ENCODE measurements at places on chromosomes 2 and 18.

DNA sequence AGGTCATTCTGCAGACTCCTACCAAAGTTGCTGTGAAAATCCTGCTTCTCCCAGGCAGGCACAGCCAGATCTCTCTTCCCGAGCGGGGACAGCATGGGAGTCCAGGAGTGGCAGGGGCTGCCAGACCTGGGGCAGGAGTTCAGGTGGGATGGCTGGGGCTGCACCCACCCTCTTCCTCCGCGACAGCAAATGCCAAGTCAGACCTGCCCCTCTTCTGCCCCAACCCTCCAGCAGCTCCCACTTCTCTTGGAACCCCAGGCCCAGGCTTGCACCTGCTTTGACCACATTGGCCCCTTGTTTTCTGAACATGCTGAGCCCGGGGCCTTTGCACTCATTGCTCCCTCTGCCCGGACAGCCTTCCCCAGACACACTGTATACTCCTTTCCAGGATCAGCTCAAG is 288.2 kb upstream of the HS6ST1 start:
- no peak for DNase-seq

DNA sequence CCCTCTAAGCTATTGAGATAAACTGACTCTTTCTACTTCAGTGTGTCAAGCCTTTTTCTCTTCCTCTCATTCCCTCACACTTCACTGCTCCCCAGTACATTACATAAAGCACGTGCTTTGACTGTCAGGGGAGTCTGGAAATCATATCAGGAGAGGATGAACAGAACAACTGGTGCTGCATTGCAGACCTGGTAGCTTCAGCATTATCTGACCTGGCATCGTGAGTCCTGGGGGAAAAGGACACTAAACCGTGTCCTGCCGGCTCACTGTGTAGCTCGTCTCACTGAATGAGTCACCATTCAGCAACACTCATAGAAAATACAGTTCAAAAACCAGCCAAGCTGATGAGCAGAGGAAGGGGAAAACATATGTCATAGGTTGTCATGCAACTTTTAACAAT is 108.5 kb upstream of the UNC80 start:
- peak; percentile 33 for DNase-seq

DNA sequence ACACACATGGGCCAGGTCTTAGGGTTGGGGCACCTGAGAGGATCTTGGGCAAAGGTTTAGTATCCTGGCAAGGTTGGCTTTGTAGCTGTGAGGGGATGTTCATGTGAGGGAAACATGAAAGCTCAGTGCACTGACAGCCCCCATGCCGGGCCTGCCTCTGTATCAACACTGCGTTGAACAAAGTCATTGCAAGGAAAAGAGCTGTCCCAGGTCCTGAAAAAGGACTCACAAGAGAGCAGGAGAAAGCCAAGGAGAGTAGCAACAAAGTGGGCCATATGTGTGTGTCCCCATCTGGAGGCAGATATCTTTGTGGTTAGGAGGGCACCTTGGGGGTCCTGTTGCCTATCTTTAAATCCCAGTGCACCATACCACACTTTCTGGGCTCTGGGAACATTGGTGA is 237.8 kb upstream of the THSD7B start:
- no peak for DNase-seq

DNA sequence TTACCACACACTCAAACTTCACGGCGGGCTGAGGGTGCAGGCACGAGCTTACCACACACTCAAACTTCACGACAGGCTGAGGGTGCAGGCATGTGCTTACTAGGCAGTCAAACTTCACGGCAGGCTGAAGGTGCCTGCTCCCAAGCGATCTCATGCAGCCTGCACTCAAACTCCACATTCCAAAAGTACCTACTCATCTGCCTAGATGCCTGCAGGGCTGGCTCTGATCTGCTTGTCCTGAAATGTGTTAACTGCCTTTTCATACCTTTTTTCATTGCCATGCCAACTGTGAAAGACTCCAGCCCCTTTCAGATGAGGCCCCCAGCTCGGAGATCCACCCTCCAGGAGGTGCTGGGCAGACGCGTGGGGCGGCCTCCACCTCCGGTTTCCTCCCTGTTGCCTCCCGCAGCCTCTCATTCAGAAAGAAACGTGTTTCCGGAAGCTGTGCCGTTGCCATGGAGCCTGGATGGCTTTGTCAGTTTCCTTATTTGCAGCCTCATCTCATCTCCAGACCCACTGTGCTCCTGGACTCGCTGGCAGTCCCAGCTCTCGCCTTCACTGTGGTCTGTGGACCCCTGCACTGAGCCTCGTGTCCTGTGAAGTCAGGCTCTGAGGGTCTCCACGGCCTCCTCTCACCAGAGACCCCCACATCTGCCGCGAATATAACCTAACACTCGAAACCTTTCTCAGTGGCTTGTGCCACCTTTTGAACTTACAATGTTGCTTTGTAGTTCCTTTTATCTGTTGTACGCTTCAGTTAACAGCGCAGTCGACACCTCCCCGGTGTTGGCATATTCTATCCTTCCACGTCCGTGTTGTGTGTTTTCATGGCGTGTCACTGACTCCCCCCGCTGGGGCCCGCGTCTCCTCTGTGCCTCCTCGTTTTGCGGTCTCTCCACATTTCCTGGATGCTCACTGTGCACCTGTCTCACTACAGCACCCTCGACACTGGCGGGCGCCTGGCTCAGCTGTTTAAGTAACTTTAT is 106.1 kb upstream of the ALKAL2 start:
- peak; percentile 48 for DNase-seq

GRCh38 chr2:176117162-176117822 is 714 bp downstream of the HOXD10 start:
- no peak for DNase-seq

- DNase-seq, result peak; percentile 18
Measured at GRCh38 chr2:178277741-178278197, 83.5 kb downstream of the OSBPL6 start.

DNA sequence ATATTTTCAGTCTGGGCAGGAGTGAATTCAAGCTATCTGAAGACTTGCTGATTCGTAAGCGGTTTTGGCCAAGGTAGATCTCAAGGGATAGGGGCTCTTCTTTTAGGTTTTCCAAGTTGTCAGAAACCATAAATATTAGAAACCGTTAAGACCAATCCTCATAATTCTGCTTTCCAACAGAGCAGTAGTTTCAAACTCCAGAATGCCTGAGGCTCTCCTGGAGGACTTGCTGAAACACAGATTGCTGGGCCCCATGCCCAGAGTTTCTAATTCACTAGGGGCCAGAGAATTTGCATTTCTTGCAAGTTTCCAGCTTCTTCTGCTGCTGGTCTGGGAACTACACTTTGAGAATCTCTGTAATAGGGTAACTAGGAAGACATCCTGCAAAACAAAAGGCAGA is 1855.7 kb upstream of the CELF4 start:
- DNase-seq, result peak; percentile 36

DNA sequence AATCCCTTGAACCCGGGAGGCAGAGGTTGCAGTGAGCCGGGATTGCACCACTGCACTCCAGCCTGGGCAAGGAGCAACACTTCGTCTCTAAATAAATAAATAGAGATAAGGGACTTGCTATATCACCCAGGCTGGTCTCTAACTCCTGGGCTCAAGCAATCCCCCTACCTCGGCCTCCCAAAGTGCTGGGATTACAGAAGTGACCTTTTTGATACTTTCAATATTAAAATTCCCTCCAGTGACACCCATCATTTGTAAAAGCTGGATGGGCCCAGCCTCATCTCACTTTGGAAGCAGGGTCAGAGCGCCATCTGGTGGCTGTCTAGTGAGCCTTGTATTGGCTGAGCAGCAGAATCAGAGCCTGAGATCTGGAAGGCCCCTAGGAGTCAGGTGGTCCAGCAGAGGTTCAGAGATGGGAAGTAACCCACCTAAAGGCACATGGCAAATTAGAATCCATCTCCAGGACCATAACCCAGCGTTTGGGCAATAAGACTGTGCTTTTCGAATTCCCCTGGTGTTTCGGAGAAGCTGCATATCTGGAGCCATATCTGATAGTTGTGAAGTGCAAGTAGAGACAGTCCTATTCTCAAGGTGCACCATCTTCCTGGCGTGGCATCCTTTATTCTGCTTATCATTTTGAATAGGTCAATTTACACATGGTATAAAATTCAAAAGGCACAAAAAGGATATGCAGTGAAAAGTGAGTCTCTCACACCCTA is 18.3 kb upstream of the SLC35F6 start:
- DNase-seq, result peak; percentile 77

- no peak for DNase-seq
Measured at GRCh38 chr2:100945433-100945740, 56.7 kb upstream of the RPL31 start.

GRCh38 chr18:78146136-78147085 is 833.2 kb upstream of the SALL3 start:
- no peak for DNase-seq

DNA sequence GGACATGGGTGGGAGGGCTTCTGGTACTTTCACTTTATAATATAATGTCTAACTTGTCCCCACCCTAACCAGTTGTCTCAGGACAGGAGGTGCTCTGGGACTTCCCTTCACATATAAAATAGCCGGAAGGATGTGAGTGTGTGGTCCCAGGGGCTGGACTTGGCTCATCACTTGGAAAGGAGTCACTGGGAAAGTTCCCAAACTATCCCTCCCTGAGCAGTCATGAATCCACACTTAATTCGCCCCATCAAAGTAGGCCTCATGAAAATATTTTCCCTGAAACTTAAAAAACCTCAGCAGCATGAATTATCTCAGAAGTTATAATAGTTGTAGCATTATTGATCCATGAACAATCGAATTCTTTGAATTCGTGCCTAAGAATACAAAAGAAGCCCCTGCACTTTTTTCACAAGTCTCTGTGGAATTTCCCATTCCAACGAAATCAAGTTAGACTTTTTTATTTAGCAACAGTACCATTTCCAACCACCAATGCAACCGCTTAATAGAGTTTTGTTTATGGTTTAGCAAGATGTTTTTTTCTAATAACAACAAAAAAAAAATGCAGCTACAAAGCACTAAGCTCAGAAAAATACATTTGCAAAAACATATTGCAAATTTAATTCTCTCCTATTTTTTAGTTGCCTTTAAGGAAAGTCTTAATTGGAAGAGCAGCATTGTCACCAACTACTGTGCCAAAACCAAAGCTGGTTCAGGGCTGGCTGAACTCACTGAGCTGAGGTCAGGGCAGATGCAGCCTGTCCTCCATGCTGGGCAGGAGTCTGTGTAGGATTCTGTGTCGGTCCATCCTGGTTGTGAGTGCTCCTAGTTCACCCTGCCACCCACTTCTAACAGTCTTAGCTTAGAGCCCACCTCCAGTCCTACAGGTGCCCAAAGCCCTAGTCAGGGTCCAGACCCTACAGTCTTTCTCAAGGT is 68.8 kb upstream of the SPTBN1 start:
- DNase-seq, result peak; percentile 96

DNA sequence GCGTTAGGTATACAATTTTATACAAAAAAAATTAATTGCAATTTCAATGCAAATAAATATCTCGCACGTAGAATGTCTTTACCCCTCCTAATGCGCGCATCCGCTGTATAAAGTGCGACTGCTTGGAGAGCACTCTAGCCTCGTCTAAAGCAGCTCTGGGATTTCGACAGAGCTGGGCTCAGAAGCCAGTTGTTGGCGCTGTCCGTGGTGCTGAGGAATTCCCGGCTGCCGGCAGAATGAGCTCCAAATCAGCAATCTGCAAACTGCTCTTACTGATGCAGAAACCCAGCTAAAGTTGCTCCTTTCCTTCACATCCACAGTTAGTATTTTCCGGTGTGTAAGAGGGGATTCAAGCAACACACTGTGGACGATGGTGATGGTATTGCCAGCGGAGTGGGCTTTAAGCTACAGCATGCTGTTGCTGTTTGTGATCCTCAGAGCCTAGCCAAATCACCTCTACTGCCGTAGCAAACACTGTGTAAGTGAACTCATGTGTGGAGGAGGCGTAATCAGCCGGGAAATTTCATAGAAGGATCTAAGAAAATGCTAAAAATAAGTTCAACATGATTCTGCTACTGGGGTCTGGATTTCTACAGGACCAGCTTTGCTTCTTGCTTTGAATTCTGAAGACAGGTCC is at the start of gene VWC2L:
TSS of gene VWC2L (plus strand) at position 137 of the 637 bp plus-strand sequence. CDS start 3,140 bp downstream, outside the sequence.
- DNase-seq, result peak; percentile 65
